ENCODE measurements at places on chromosomes 4 and X. TPM values are rescaled to one million over a fixed set of nuclear protein-coding genes. Genes with fewer than 3 reads are reported as not detected.

The CSN1S1 gene
- not detected for total RNA-seq

The FATE1 gene
- total RNA-seq: not detected

The NAP1L3 gene
- 2.9 TPM for total RNA-seq

The GRIPAP1 gene
- 44.1 TPM for total RNA-seq

The NXF2 gene
- total RNA-seq: not detected

The KLF8 gene
- 0.48 TPM for total RNA-seq

The USP17L10 gene
- not detected for total RNA-seq

The PLXNB3 gene
- total RNA-seq: 0.46 TPM

The SLC9A7 gene
- total RNA-seq: 21.0 TPM

The CYBB gene
- total RNA-seq: 3.5 TPM

The KLHL15 gene
- total RNA-seq: 10.9 TPM

The FGB gene
- total RNA-seq: 1.6 TPM

The PAGE2 gene
- total RNA-seq: not detected

The ARL9 gene
- 0.42 TPM for total RNA-seq

The XAGE1B gene
- not detected for total RNA-seq

The CPZ gene
- not detected for total RNA-seq

The MAPK10 gene
- total RNA-seq: 0.55 TPM

The AFF2 gene
- 7.0 TPM for total RNA-seq

The RAB33A gene
- 11.0 TPM for total RNA-seq

The GLRA2 gene
- total RNA-seq: not detected

The ALAS2 gene
- total RNA-seq: not detected

The TMPRSS11B gene
- not detected for total RNA-seq

The TMEM156 gene
- 5.3 TPM for total RNA-seq

The TMEM255A gene
- total RNA-seq: not detected

The VCX3A gene
- total RNA-seq: not detected

The SH3RF1 gene
- total RNA-seq: 0.43 TPM

The SYAP1 gene
- 19.3 TPM for total RNA-seq

The LRP2BP gene
- total RNA-seq: 0.21 TPM

The TLR10 gene
- total RNA-seq: 0.13 TPM

The EREG gene
- total RNA-seq: 0.13 TPM

The DRP2 gene
- 0.30 TPM for total RNA-seq

The CT47B1 gene
- total RNA-seq: not detected

The SYN1 gene
- total RNA-seq: 0.24 TPM

The ART3 gene
- total RNA-seq: 0.79 TPM

The ACSL1 gene
- total RNA-seq: 28.1 TPM

The GIMD1 gene
- total RNA-seq: not detected

The SMAD1 gene
- total RNA-seq: 1.9 TPM

The STAP1 gene
- 1.3 TPM for total RNA-seq

The SOD3 gene
- 0.14 TPM for total RNA-seq

The TEX13B gene
- total RNA-seq: not detected
